Fibroblast of skin of abdomen (primary cell): ENCODE measurements at places on chromosomes 3 and 15.

DNA sequence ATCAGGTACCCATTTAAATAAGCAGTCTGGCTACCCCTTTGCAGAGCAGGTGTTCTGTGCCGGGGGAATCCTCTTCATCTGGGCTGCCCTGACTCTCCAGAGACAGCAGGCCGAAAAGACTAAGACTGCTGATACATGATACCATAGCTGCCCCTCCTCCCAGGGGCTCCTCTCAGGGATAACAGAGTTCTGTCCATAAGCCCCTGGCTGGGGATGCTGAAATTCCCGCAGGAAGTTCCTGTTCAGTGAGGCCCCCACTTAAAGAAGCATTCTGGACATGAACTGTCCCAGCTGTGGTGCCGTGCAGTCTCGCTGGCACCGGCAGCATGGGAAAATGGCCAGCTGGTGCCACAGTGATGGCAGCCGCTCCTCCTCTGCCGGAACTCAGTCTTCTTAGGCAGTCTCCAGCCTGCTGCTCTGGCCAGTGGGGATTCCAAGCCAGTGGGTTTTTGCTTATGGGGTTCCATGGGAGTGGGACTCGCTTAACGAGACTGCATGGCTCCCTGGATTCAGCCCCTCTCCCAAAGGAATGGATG lies 1026.2 kb downstream of the NAALADL2 start:
- DNase-seq, result no peak

DNA sequence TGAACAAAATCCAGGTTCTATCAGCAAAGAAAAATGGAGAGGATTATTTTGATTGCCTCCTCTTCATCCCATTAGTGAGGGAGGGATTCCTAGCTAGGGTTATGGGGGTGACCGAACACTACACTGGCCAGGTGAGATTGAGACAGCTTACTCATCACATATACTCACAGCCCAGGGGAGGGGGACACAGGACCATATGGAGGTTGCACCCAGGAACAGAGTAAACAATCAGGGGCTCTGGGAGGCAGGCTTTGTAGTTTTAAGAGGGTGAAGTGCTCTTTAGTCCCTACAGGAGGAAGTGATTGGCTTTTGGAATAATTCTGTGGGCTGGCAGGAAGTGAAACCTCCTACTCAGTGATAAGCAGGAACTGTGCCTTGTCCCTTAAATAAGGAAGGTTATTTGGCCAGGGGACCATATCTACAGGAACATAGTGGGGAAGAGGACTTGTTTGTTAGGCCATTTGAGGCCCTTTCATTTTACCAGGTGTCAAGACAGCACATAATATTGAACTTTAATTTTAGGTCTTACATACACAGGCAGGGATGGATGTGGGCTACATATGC lies 17.5 kb upstream of the KCTD6 start:
- no peak for DNase-seq

DNA sequence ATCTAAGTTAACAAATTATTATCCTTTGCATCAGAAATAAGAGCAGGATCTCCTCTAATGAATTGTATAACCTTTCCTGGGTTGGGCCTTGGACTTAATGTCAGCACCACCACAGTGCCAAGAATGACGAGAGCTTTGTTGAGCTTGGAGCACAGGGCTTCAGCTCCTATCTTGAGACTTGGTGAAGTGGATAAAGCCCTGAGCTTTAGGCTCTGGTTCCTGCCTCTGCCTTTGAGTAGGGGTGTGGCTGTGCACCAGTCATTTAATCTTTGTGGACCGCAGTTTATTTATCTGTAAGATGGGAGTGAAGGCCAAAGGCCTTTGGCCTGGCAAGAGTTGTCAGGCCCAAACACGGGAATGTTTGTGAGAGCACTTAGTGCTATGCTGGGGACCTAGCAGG lies 162.2 kb downstream of the VGLL4 start:
- DNase-seq, result no peak

GRCh38 chr3:118778201-118778600 lies 256.4 kb downstream of the IGSF11 start:
- DNase-seq, result no peak

DNA sequence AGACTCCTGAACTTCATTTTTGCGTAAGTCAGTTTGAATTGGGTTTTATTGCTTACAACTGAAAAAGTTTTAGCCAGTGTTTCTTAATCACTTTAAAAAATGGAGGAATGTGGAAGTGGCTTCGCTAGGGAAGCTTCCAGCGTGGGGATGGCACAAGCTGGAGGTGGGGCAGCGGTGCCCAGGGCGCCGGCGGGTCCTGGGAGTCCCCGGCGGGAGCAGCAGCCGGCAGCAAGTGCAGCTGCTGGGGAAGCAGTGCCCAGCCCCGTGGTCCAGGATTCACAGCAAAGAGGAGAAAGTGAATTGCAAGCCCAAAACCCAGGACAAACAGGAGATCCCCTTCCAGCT lies 301.8 kb upstream of the PROK2 start:
- no peak for DNase-seq

DNA sequence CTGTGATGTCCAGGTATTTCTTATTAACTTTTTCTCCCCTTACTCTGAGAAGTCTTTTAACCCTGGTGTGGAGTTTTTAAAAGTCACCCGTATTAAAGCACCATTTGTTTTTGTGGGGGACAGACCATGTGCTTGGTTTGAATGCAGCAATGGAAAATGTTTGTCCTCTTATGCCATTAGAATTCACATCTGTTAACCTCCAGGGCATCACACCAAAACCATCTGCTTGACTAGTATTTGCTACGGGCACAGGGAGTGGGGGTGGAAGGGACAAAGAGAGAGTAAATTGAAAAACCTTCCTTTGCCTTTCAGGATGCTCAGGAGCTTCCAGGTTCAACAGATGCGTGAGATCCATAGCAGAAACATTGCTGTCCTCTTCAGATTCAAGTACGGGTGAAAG lies 61.4 kb upstream of the GOLGA8B start:
- DNase-seq, result no peak

DNA sequence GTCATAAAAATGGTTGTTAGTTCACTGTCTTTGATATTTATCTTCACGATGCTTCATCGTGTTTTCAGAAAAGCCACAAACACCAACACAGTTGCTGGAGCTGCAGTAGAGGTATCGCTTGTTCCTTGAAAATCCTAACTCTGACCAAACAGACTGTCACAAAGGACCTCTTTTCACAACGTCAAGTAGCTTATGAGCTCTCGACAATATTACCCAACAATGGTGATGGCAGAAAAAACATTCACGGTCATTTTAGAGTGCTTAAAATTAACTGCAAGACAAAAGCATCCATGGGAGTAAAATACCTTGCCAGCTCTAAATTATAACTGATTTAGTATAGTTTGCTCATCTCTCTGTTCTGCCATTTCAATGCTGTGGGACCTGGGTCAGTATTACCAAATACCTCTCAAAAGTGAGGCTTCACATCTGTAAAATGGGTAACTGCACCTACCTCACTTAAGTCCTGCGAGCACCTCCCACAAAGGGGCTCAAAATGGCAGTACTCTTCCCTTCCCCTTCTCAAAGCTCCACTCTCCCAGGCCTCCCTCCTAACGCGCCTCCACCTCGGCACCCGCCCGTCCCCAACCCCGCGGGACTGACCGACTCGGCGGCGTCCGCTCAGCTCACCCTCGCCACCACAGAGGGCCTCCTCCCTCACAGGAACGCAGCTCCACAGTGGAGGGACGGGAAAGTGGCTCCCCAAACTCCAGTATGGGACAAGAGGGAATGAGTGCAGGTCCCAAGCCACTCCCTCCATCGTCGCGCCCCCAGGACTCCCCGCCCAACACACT lies 546 bp downstream of the TRIM59 start:
- DNase-seq, result peak; percentile 16

- no peak for DNase-seq
These were observed 1.1 kb upstream of the C15orf62 start for GRCh38 chr15:40768521-40769273.

DNA sequence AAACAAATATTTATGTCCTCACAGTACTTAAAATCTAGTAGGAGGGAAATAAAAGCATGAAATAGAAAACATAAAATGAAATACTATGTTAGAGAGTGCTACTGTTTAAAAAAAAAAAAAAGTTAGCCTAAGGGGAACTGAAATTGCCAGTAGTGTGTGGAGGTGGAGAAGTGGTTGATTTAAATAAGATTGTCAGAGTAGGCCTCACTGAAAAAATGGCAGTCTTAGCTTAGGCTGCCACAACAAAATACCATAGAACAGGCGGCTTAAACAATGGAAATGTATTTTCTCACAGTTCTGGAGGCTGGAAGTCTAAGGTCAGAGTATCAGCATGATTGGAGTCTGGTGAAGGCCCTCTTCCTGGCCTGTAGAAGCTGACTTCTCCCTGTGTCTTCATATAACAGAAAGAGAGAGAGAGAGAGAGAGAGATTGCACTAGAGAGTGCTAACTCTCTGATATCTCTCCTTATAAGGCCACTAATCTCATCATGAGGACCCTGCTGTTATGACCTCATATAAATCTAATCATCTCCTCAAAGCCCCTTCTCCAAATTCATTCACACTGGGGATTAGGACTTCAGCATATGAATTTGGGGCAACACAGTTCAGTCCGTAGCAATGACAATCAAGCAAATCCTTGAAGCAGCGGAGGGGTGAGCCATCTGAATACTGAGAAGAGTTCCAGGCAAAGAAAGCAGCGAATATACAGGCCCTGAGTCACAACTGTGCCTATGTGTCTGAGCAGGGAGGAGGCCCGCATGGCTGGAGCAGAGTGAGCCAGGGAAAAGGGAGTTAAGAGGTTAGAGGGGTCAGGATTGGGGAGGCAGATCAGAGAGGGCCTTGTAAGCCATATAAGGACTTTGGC lies 23.6 kb upstream of the LRRC34 start:
- DNase-seq, result peak; percentile 34

- DNase-seq, result no peak
These were observed 1.0 kb upstream of the NR2F2 start for GRCh38 chr15:96329403-96329981.

DNA sequence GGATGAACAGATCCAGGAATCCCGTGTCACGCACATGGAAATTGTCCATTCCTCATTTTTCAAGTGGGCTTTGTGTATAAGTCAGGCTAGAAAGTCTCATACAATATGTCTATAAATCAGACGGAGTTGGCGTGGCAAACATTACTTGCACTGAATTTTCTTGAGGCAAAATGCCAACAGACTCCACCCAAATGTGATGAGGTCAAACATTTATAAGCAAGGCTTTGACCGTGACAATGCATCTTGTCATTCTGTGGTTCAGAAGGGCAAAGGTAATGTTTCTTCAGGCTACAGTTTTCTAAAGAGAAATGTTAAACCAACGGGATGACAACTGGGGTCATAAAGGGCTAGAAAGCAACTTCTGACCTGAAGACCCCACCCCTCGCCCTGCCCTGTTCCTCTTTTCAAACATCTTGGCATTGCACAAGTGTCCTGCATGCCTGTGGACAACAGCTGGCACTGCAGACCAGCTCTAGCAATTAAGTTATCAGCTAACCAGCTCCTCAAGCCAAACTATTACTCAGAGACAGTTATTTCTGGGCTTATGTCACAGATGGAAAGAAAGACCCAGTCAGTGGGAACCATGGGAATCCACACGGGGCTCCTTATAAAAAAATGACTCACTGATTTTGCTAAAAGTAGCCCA lies 36.5 kb upstream of the SPTBN5 start:
- peak; percentile 94 for DNase-seq

- no peak for DNase-seq
These were observed 234.4 kb upstream of the TBL1XR1 start for GRCh38 chr3:177431525-177432176.
